D721Med (cell line): ENCODE measurements at places on chromosomes 4 and X.

DNA sequence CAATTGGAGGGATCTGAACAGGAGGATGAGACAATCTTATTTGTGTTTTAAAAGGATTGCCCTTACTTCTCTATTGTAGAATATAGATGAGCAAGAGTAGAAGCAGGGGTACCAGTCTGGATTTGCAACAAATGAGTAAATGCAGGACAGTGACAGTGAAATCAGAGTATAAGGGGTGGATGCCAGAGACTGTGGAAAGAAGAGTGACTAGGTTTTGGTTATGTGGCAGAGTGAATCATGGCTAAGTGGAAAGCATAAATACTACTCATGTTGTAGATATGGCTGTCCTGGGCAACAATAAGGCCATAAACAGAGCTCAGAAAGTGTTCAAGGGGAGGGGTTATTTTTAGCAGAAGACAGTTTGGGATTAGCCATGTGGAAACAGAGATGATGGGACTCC is 6.0 kb upstream of the VSIG4 start:
- no peak for DNase-seq

DNA sequence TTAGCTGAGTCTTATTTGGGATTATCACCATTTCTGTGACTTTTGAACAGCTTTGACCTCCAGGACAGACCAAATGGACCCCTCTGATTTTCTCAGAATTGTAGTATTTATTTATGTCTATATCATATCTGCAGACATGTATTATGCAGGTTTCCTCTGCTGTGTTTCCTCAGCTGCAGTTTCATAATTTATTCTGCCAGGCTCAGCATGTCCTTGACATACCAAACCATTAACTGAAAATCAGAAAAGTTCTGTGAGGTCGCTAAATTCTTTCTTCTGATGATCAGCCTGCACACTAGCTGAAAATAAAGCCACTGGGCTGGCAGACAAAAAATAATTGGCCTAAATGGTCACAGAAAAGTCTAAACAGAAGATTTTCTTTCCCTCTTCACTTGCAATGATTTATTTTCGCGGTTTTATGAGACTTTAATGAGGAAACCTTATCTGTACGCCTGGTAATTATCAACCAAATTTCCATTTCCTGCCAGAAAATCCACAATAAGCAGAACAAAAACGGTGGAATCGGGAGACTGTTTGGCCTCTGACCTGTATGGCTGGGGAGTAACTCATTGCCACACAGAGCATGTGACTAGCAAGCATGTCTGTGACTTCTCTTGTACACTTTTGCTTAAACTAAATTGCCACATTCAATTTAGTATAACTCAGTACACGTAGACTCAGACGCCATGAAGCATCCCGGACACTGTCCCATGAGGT is 150.9 kb downstream of the ENPP6 start:
- DNase-seq, result no peak

GRCh38 chr4:109368661-109369060 is 65.0 kb upstream of the SEC24B start:
- DNase-seq, result no peak

GRCh38 chr4:143558286-143558685 is 44.8 kb downstream of the SMARCA5 start:
- DNase-seq, result no peak

GRCh38 chrX:129529685-129530281 is 6.5 kb upstream of the SMARCA1 start:
- DNase-seq, result no peak

GRCh38 chr4:78653655-78654054 is 102.1 kb downstream of the ANXA3 start:
- no peak for DNase-seq

DNA sequence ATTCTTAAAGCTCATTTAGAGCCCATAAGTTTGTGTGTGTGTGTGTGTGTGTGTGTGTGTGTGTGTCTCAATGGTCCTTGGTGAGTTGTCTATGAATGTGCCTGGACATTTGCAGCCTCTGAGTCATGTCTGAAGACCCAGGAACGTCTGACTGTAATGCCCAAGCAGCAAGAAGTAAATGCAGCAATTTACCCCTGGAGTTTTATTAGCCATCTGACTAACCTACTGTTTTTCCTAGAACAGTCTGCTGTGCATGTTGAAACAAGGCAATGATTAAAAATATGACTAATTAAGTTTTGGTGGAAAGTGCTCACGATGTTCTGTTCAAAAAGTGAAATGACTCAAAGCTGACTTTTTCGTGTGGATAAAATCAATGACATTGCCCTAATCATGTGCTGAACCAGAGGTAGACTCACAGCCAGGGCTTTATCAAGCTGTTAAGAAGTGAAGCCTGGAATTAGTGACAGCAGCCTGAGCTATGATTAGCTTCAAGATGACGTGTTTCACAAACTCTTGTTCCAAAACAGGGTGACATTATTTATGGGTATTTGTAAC is 201.6 kb downstream of the CPE start:
- no peak for DNase-seq

DNA sequence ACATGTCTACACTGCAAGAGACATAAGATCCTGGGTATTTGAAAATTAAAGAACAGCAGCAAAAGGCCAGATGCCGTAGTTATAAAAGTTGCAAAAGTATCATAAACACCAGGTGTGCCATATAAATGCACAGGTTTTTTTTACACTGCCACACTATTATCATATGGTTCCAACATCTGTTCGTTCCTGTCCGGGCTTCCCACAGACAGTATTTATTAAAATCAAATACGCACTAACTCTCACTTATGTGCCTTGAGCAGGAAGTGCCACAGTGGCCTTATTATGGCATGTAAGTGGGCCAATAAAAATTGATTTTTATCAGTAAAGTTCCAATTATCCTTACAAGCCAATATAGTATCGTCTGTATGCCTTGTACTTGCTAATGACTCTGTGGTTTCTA is 873.2 kb downstream of the RPA4 start:
- DNase-seq, result no peak

- no peak for DNase-seq
Observed at GRCh38 chr4:183823434-183823833, 81.7 kb upstream of the STOX2 start.

GRCh38 chr4:25103418-25103817 is 56.8 kb downstream of the SEPSECS start:
- no peak for DNase-seq

DNA sequence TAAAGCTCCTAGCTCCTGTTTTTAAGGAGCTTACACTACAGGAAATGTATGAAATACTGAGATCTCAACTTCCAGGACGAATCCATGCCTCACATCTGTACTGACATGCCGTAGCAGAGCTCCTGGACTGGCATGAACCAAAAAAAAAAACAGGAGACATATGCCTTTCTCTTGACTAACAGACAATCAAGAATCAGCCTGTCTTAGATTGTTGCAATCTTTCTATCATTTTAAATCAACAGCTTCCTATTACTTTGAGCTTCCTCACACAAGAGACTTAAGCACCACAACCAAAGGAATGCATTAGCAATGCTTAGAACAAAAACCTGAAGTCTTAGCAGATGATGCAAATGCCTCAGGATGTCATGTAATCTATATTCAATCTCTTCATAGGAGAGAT is 34.7 kb upstream of the AREG start:
- no peak for DNase-seq

DNA sequence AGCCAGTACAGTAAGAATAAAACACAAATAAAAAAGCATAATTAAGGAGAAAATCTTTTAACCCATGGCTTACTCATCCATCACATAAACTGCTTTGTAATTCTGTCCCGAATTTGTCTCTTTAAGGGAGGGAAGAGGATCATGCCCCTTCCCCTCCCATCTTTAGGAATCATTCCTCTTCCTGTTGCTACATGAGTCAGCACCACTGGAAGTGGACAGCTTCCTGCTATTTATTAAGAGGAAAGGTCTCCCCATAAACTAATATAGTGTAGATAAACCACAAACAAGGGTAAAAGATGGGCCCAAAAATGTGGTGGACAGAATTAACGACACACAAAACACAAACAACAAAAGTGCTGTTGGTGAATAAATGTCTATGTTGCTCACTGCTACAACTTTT is 75.8 kb downstream of the PPP3CA start:
- DNase-seq, result no peak

DNA sequence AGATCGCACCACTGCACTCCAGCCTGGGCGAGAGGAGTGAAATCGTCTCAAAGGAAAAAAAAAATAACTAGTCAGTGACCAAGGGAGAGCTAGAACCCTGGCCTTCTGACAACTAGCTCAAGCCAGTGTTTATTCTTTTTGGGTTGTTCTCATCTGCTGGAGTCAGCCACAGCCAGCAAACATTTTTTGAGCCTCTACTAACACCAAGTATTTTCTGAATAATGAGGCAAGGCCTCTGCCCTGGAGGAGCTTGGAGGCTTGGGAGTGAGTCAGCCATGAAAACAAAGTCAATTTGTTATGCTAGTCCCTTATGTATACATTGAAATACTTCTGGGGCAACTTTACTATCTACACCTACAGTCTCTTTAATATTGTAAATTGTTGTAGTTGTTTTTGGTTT is 46.5 kb downstream of the TMA16 start:
- no peak for DNase-seq

DNA sequence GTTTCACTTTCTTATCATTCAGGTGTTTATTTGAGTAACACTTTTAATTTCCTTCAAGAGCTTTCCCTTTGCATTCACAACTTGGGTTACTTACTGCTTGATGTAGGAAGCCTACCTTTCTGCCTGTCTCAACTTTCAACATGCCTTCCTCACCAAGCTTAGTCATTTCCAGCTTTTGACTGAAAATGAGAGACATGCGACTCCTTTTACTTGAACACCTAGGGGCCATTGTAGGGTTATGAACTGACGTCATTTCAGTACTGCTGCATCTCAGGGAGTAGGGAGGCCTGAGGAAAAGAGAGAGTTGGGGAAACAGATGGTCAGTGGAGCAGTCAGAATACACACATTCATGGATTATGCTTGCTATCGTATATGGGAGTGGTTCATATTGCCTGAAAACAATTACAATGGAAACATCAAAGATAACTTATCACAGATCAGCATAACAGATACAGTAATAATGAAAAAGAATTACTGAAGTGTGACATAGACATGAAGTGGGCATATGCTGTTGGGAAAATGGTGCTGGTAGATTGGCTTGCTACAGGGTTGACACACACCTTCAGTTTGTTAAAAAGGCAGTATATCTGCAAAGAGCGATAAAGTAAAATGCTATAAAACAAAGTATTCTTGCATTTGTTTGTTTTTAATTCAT is 25.7 kb downstream of the USP53 start:
- DNase-seq, result no peak

DNA sequence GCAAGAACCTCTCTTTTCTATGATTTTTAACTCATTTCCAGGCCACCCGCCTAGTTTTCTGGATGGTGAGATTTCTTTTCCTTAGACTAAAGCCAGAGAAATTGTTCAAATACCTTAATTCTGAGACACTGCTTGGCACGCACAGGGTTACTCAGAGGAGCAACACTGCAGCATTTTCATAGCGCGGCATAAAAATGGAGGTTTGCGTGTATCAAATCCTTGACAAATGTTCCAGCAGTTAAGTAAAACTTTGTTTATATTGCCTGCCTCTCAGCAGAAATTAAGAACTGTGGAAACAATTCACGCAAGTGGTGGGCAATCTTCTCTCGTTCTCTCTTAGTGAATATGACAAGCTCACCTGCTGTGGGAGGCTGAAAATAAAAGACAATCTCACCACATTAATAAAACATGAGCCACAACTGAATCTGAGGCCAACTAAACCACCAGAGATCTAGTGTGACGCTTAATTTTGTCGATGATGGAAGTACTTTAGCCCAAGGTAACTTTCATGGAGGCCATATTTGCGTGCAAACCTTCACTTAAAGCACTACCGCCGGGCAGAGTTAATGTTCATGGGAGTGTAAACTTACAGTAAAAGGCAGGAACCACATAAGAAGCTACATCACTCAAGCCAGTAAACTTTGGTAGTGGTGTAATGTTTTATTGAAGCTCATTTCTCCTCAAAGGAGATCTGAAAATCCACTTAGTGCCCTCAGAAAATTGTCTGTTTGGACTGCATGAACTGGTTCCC is 894.8 kb upstream of the EPHA5 start:
- DNase-seq, result no peak

- DNase-seq, result no peak
Observed at GRCh38 chr4:15144249-15144966, 142.1 kb downstream of the CPEB2 start.

DNA sequence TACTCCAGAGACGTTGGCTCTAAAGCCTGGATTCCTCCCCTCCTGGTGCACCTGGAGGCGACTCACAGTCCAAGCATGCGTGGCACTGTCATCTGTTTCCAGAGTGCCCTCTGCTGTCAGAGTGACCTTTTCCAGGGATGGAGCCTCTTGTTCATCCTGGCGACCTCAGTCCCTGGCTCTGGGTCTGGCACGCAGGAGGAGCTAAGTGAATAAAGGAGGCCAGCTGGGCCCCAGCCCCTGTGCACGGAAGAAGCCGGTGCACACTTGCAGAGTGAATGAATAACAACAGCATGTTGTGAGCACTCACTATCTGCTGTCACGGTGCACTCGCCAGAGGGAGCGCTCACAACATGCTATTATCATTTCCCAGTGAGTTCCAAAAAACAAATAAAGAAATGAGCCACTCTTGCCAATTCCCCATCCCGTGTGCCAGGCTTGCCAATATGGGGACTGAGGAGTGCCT is 27.8 kb upstream of the PSAPL1 start:
- DNase-seq, result no peak

DNA sequence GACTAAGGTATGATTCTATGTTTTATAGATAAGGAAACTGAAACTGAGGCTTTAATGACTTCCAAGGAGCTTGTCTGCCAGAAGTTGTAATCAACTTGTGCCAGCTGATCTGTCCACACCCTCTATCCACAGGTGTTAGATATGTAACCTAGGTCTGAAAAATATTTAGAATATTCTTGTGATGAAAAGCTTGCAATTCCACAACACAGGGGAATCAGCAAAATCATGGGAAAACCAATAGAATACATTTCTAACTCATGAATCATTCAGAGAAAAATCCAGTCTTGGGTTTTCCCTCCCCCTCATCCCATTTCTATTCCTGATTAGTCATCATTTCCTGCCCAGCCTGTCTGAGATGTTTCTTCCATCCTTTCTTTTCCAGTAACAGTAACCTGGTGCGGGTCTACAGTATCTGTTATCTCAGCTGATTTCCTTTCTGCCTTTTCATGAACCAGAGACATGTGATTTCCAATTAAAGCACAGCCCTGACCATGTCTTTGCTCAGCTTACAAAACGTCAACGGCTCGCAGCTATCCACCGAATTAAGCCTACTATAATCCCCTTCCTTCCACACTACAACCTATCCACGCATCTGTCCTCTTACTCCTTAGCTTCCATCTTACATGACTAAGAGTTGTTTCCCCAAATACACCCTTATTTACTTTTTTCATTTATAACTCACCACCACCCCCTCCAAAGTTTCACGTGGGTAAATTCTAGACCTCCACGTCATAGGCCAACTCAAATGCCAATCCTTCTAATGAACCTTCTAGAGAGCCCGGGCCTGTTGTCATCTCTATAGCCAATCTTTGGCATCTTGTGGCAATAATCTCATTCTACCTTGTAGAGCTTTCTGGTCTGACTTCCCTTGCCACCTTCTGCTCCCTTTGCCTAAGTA is 961 bp upstream of the NOCT start:
- no peak for DNase-seq

DNA sequence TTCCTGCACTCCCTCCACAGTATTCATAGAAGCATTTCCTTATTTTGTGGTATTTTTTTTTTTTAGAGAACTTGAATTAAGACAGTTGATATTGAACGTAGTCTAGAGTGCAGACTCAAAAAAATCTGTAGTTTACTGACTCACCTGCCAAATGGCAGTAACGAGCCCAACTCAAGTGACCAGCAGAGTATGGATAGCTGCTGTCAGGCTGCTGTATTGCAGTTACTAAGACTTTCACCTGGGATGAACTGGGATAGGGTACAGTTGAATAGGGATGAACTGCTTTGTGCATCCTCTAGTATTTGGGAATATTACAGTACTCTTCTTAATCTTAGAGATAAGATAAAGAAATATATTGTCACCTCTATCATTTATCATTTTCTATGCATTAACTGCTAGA is 7.0 kb upstream of the SLC7A11 start:
- DNase-seq, result no peak
